ENCODE measurements at places on chromosomes 12 and 14.

DNA sequence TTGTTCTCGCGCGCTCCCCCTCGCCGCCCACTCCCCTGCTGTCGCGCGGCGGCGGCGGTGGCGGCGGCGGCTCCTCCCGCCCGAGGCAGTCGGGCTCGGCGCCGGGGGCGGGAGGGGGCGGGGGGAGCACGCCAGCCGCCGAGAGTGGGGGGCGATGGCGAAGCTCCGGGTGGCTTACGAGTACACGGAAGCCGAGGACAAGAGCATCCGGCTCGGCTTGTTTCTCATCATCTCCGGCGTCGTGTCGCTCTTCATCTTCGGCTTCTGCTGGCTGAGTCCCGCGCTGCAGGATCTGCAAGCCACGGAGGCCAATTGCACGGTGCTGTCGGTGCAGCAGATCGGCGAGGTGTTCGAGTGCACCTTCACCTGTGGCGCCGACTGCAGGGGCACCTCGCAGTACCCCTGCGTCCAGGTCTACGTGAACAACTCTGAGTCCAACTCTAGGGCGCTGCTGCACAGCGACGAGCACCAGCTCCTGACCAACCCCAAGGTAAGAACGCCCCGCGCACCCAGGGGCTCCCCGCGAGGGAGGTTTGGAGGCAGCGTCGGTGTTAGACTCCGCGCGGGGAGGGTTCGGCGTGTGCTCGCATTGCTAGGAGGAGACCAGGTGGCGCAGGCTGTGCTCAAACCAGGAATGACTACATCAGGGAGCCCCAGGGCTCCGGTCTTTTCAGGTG, 629 bp downstream of the KCNMB4 start:
- DNase-seq = peak; percentile 63

GRCh38 chr14:98949481-98950135, 322.4 kb downstream of the BCL11B start:
- no peak for DNase-seq

GRCh38 chr12:7989827-7990491, 42.6 kb upstream of the FOXJ2 start:
- DNase-seq = no peak

- DNase-seq = no peak
Observed at GRCh38 chr12:88793096-88793495, 212.8 kb upstream of the KITLG start.

DNA sequence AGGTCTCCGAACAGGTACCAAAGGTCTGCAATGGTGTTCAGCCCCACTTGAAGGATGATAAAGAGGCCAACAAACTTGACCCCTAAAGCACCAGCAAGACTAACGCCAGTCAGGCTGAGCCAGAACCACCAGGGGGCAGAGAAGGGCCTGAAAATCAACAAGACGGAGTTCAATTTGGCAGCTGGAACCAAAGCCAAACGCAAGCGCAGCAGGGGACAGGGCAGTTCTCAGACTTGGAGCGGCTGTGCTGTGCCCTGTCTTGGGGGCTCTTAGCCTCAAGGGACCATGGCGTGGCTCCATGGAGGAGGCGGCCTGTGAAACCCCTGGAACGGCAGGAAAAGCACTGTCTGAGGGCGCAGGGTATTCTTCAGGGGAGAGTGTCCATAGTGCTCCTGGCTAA, 19.6 kb downstream of the POMT2 start:
- DNase-seq = peak; percentile 33

- no peak for DNase-seq
Observed at GRCh38 chr14:93654599-93654998, 133.7 kb downstream of the PRIMA1 start.

- no peak for DNase-seq
Observed at GRCh38 chr12:82130762-82131161, 227.4 kb downstream of the CCDC59 start.

DNA sequence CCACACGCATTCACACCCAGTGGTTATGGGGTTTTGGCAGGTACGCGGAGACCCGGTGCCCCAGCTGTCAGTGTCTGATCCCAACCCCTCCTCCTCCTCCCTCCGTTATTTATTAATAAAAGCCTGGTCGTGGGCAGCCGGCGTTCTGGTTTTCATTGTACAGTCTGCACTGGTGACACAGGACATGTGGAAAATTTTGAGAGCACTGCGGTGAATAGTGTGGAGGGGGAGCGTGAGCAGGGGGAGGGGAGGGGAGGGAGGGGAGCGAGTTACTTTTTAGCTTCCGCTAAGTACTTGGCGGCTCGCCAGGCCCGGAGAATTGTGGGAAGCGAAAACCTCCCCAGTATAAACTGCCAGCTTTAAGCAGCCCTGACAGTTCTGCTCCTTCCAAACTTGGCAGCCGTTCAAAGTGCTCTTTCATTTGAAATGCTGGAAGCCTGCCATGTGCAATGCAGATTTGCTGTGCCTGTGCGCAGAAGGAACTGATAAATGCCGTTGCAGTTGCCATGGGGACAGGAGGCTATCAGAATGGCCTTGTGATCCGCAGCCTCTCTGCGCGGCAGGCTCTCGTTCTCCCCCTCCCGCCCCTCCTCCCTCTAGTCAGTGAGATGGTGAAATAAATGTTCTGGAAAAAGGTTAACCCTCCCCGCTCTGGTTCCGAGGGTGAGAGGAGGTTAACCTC, 11.7 kb upstream of the IRF2BPL start:
- DNase-seq = peak; percentile 97

GRCh38 chr14:76834241-76834661, 8.0 kb downstream of the LRRC74A start:
- DNase-seq = no peak

DNA sequence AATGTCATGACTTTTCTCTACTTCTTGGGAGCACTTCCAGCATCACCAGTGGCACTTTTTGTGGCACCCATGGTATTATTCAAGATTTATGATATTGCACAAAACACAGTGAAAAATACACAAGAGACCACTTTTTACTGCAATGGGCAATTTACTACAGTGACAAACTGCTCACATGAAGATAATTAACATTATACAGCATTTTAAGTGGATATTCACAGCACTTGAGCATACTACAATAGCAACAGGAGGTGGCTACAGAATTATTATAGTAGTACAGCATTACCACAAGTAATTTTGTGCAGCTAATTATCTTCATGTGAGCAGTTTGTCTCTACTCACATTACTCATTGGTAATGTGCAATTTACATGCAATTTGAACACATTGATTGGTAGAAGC, 18.3 kb downstream of the IL26 start:
- no peak for DNase-seq

DNA sequence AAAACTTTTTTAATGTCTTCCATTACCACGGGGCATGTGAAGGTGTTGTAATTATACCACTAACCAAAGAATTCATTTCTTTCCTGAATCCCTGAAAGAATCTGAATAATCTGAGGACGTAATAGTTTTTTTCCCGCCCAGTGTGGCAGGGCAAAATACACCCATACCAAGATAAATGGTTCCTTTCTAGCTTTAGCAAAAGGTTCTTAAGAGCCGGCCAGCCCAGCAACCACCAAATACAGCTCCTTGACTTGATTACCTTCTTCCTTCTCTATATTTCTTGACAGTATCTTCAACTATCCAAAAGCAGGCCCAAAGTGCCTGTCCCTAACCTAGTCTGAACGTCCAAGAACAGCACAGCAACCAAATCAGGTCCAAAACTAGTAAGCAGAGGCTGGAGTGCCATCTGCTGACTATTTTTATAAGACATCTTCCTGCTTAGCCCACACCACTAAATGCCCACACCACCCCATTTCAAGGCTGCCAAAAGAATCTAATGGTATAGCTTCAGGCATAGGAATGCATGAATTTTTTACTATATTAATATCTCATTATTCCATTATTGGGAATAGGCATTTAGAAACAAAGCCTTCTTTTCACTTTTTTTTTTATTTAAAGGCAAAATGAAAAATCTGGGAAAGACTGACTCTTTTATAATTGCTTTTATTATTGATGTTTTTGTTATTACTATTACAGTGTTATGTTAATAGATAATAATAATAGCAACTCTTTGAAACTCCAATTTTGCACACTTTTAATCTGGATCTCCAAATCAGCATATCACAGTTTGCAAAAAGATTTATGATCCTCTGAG, 524.4 kb downstream of the MED13L start:
- DNase-seq = no peak

- DNase-seq = no peak
Observed at GRCh38 chr14:99188731-99189191, 83.2 kb downstream of the BCL11B start.

DNA sequence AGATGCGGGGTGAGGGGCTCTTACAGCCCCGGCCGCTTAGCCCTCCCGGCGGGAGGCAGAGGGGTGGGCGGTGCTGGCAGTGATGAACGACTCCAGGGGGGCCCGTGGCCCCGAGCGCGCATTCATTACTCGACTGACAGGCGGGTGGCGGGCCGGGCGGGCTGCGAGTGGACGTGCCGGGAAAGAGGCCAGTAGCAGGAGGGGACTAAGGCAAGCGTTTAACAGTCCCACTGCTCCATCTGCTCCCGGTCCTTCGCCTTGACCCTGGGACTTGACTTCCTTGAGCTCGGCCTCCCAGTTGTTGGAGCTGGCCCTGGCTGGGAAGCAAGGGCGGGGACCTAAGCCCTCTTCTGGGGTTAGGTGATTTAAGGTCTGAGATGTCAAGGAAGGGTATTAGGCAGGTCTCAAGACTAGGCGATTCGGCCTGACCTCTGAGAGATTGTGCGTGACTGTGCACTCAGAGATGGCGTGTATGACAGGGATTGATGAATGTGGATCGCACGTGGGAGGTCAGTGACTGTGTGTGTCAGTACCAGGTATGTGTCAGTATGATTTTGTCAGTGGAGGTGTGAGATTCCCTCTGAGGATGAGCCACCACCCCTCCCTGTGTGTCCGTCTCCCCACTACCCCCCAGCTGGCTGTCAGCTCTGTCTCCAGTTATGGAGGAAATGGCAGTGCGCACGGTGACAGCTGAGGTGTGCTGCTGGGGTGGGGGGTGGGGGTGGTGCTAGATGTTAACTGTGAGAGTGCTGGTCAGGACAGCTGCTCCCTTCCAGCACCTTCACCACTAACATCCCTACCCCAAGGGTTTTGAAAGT, 3.6 kb upstream of the DNAJC22 start:
- DNase-seq = no peak

DNA sequence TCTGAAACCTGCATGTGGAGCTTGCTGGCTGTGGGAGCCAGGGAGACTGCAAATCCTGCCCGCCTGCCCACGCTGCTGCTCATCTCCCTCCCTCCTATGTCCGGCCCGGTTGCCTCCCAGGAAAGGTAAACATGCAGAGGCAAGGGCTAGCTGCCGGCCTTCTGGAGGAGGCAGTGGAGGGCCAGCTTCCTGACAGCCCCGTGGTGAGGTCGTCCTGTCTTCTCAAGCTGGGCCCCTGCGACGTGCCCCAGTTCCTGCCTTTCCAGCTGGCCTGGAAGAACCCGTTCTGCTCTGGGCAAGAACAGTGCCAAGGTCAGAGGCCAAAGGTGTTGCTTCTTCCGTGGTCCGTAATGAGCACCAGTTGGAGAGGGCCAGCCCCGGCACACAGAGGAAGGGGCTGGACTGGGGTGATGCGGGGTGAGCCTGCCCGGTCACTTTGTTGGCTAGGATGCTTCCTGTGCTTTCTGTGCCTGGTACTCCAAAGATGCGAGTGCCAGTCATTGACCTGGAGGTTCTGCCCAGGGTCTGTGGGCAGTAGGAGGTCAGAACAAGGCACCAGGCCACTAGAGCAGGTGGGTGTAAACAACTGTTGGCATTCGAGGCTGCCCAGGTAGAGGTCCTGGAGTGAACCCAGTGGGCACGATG, 25.3 kb downstream of the TPCN1 start:
- no peak for DNase-seq

GRCh38 chr12:105823810-105824209, 314.9 kb downstream of the NUAK1 start:
- DNase-seq = no peak

- no peak for DNase-seq
Observed at GRCh38 chr14:38948171-38948570, 154.9 kb downstream of the SEC23A start.

- DNase-seq = no peak
Observed at GRCh38 chr12:43337571-43338444, 214.2 kb downstream of the ADAMTS20 start.

GRCh38 chr12:7483343-7483742, 20.2 kb downstream of the CD163 start:
- DNase-seq = no peak

- no peak for DNase-seq
Observed at GRCh38 chr12:22333713-22334409, 646 bp downstream of the ST8SIA1 start.

DNA sequence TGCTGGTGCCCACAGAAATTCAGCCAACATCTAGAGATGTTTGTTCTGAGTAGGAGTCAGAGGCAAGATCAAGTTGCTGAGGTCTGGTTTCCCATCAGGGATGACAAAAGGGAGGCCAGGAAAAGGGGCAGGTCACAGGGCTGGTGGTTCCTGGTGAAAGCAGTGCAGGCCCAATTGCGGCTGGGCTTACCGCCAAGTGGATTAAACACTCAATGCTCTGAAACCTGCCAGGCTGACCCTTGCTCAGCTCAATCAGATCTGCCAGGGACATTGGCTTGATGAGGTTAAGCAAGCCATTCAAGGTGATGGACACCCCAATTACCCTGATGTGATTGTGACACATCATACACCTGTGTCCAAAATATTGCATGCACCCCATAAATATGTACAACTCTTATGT, 5.5 kb upstream of the OAS1 start:
- DNase-seq = no peak

- DNase-seq = no peak
Observed at GRCh38 chr12:115375186-115375991, 691.4 kb upstream of the TBX3 start.

DNA sequence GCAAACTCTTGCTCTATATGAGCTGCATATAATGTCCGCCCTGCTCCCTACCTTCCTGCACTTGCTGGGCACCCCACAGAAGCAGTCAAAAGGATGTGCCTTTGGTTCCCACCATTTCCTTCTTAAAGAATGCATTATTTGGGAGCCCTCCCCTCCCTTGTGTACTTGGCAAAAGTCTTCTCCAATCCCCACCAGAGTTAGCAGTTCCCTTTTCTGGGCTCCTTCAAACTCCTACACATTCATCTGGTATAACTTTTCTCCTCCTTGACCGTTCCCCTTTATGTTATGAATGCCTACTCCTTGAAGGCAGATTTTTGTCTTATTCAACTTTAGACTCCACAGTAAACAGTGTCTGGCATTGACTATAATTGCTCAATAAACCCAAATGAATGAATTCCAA, 27.8 kb downstream of the AREL1 start:
- no peak for DNase-seq

DNA sequence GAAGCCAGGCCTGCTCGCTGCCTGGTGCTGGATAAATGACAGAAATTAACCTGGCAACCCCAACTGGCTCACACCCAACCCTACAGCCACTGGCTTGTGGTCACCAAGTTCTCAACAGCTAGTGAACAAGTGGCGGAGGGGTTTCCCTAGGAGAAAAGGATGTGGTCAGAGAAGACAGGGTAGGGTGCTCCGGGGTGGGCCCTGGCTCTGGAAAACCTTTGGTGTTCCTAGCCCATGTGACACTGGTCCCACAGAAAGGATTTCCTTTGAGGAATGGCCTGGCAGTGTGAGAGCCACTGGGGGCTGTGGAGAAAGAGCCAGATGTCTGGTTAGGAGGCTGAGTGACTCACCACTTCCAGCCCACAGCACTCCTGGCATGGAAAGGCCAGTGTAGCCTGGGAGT, 8.7 kb downstream of the SYNE3 start:
- DNase-seq = no peak

- DNase-seq = no peak
Observed at GRCh38 chr14:84036840-84037239, 1493.1 kb upstream of the FLRT2 start.
